ELF-1 (cell line): ENCODE measurements at places on chromosomes 6 and 20.

DNA sequence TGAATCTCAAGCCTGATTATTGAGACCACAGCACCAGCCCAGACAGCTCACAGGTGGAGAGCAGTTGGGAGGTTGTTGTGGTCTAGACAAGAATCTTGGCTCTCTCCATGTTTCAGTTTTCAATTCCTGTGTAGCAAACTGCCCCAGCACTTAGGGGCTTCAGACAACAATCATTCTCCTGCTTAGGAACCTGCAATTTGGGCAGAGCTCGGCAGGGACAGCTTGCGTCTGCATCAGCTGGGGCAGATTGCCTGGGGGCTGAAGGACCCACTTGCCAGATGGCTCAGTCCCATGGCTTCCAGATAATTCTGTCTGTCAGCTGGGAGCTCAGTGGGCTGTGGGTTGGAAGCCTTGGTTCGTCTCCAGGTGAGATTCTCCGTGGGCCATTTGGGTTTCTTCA, 6.9 kb downstream of the TGM6 start:
- no peak for DNase-seq

DNA sequence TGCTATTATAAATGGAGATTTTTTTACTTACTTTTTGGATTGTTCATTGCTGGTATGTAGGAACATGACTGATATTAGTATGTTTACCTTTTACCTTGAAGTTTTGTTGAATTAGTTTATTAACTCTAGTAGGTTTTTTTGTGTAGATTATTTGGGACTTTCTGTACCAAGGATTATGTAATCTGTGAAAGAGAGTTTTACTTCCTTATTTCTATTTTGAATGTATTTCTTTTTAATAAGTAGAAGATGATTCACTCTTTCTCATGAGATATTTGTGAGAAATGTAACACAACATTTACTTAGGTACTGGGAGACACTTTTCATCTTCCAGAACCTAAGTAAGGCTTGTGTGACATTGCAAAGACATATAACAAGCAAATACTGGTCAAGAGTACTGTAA, 473.9 kb upstream of the HS3ST5 start:
- DNase-seq, result no peak

GRCh38 chr6:128560966-128561365, 40.6 kb upstream of the PTPRK start:
- no peak for DNase-seq

GRCh38 chr6:73614802-73615201, 39.0 kb downstream of the SLC17A5 start:
- DNase-seq, result no peak

GRCh38 chr6:144447472-144447871, 162.3 kb downstream of the UTRN start:
- no peak for DNase-seq

GRCh38 chr6:100923481-100924165, 42.5 kb upstream of the ASCC3 start:
- no peak for DNase-seq

- DNase-seq, result no peak
Measured at GRCh38 chr6:20472748-20473147, 61.5 kb upstream of the CDKAL1 start.

GRCh38 chr6:83459663-83460062, 28.8 kb upstream of the ME1 start:
- no peak for DNase-seq
